ENCODE measurements at places on chromosomes 3 and 15.
A peak's percentile ranks its signal among the peaks of the same experiment; 100 is the strongest.

- H3K4me1 ChIP-seq = peaks cover 21% of the 10 kb centered on the region
- peak; percentile 60 for DNase-seq
- H3K36me3 ChIP-seq = no peaks in the 10 kb centered on the region
- H3K4me3 ChIP-seq = no peak overlapping the region
- no peaks in the 10 kb centered on the region for H3K27me3 ChIP-seq
- no peak overlapping the region for H3K27ac ChIP-seq
Measured at GRCh38 chr3:120678331-120678947, 3.6 kb downstream of the HGD start.

DNA sequence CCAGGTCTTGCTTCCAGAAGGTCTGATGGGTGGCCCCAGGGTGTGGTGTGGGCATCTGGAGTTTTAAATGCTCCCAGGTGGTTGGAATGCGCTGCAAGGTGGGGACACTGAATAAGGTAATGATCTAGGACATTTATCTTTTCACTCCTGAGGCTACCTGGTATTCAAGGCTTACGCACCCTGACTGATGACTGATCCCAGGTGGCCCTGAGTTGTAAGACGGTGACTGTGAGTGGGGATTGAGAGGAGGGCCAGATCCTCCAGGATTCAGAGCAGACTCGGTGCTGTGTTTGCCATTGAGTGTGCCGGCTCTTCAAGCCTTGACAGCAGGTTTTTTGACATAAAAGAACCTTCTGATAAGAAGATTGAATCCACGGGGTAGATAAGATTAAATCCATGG lies 40.3 kb downstream of the SLC6A20 start:
- no peaks in the 10 kb centered on the region for H3K27me3 ChIP-seq
- H3K4me1 ChIP-seq = no peaks in the 10 kb centered on the region
- H3K36me3 ChIP-seq = no peaks in the 10 kb centered on the region
- no peak overlapping the region for H3K4me3 ChIP-seq

DNA sequence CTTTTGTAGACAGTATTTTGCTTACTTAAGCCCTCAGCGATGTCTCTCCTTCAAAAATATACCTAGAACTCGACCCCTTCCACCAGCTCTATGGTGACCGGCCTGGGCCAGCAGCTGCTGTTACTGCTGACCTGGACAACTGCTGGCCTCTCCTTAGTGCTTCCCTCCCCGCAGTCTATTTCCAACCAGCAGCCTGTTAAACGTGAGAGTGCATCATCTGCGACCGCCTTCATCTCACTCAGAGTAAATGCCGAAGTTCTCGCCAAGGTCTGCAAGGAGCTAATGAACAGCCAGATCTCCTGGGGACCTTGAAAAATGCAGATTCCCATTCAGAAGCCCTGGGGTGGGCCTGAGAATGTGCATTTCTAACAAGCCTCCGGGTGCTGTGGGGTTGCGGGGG lies 86.7 kb downstream of the RPLP1 start:
- no peaks in the 10 kb centered on the region for H3K4me1 ChIP-seq
- no peak overlapping the region for H3K27ac ChIP-seq
- H3K27me3 ChIP-seq = no peaks in the 10 kb centered on the region
- no peak overlapping the region for H3K4me3 ChIP-seq

DNA sequence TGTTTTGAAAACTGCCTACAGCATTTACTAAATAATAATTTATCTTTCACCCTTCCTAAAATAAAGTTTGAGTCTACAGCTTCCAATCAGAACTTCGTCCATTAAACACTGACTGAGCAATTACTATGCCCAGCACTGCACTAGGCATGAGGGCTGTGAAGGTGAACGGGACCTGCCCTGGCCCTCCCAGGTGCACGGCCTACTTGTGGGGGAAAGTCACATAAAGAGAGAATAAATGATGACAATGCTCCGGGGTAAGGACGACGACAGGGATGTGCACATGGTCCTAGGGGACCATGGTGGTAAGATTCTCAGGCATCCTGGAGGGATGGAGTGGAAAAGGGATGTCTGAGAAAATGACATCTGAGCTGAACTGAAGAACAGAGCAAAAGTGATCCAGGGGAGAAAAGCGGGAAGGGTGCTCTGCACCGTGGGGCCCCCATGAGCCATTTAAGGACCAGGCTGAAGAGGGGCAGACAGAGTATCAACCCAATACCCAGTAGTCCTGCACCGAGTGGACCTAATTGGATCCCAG lies 11.5 kb downstream of the PLA2G4F start:
- H3K4me3 ChIP-seq = no peak overlapping the region
- H3K27ac ChIP-seq = no peak overlapping the region
- H3K4me1 ChIP-seq = no peaks in the 10 kb centered on the region
- no peaks in the 10 kb centered on the region for H3K27me3 ChIP-seq
- no peaks in the 10 kb centered on the region for H3K36me3 ChIP-seq

Data from A673 (cell line).